ENCODE measurements at places on chromosomes 5 and 9. TPM values are rescaled to one million over a fixed set of nuclear protein-coding genes. Genes with fewer than 3 reads are reported as not detected.

- no peak for DNase-seq
Measured at GRCh38 chr5:87829217-87829551, 416.5 kb upstream of the CCNH start.

- no peak for DNase-seq
Measured at GRCh38 chr5:88119535-88120125, 149.0 kb downstream of the TMEM161B start.

- DNase-seq = no peak
Measured at GRCh38 chr9:11199335-11199734, 586.5 kb upstream of the PTPRD start.

The DTWD2 gene
- 2.5 TPM for polyA plus RNA-seq

The CDX1 gene
- polyA plus RNA-seq = not detected

- peak; percentile 14 for DNase-seq
Measured at GRCh38 chr5:30725073-30725472, 468.4 kb upstream of the CDH6 start.

Measured in CD14-positive monocyte (primary cell).